ENCODE measurements at places on chromosomes 12 and 14. TPM values are rescaled to one million over a fixed set of nuclear protein-coding genes. Genes with fewer than 3 reads are reported as not detected.

GPR162 gene
- 0.09 TPM for total RNA-seq

LYZ gene
- not detected for total RNA-seq

RFLNA gene
- total RNA-seq = under 0.01 TPM

ARHGAP9 gene
- total RNA-seq = not detected

TAS2R31 gene
- total RNA-seq = 2.7 TPM
